Activated T-cell treated with anti-CD3 and anti-CD28 coated beads, Interleukin-2, amount 50 U/mL, for 24 hours (primary cell): ENCODE measurements at places on chromosomes 6 and 20.

DNA sequence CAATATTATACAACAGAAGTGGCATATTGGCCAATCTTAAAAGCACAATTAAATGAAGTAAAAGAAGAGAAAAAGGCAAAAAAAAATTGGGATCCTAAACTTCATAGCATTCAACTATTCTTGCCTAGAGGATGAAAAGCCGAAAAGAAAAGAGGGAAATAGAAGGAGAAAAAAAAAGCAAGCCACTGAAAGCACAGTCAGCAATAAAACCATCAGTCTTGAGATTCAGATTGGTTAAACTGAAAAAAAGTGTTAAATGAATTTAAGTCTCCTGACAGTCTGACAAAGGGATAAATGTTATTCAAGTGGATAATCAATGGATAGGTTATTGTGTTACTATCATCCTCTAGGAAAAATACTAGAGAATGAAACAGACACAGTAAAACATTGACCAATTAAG is 19.9 kb downstream of the MOXD1 start:
- DNase-seq = no peak
- no peak overlapping the region for H3K4me3 ChIP-seq
- H3K27me3 ChIP-seq = peaks cover 52% of the 10 kb centered on the region
- no peaks in the 10 kb centered on the region for H3K36me3 ChIP-seq

DNA sequence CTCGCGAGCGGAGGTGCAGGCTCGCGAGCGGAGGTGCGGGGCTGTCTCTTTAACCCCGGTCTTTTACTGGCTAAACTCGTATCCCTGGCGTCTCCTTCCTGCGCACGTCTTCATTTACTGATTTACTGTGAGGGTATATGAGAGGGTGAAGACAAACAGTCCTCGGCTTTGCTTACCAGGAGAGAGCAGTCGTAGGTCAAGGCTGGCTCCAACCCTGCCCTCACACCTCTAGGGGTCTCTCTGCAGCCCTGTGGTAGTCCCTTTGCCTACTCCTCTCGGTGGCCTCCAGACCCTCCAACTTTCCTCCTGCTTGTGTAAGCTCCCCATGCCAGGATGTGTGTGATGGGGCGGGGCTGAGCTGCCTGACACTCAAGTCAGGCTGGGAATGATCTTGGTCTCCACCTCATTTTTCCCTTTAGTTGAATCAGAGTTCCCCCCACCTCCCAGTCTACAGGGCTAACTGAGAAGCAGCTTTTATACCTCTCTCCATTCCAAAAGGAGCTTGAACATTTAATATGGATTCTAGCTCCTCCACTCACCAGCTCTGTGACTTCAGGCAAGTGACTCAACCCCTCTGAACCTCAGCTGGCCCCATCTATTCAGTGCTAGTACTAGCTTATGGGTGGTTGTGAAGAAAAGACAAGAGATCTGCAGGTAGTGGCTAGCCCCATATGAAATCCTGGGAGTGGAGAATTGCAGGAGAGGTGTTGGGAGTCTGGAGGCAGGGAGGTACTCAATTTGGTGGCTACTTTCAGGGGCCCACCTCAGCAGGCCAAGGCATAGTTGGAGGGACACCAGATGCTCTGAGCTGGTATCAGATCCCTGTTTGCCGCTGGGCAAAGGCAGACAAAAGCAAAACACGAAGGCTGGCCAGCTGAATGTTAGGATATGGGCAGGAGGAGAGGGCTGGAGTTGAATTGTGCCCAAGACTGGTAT is 902 bp downstream of the SLC29A1 start:
- no peak for DNase-seq
- H3K4me1 ChIP-seq = peaks cover 47% of the 10 kb centered on the region
- peaks cover 51% of the 10 kb centered on the region for H3K36me3 ChIP-seq
- peak overlapping the region; percentile 87 for H3K27ac ChIP-seq
- peak overlapping the region; percentile 90 for H3K4me3 ChIP-seq

GRCh38 chr6:147255948-147256674 is 51.9 kb downstream of the STXBP5 start:
- H3K4me1 ChIP-seq = peaks cover 12% of the 10 kb centered on the region
- no peak for DNase-seq
- no peak overlapping the region for H3K4me3 ChIP-seq
- H3K27me3 ChIP-seq = no peaks in the 10 kb centered on the region
- H3K36me3 ChIP-seq = peaks cover 32% of the 10 kb centered on the region
- H3K27ac ChIP-seq = no peak overlapping the region

DNA sequence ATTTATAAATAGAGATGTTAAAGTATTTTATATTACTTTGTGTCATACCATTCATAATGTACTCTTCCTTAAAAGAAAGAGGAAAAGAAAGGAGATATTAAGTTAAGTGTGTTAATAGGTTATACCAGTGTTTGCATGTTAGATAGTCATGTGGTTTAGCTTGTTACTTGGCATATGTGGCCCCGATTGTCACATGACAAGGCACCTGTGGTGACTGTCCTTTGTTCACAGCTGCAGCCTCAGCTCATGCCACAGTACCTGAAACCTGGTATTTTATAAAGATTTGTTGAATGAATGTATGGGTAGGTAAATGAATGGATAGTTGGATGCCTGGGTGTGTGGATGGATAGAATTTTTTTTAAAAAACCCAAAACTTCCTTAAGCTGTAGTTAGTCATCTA is 306.1 kb upstream of the FLRT3 start:
- no peaks in the 10 kb centered on the region for H3K36me3 ChIP-seq
- H3K4me3 ChIP-seq = no peak overlapping the region

- H3K36me3 ChIP-seq = no peaks in the 10 kb centered on the region
- H3K27ac ChIP-seq = no peak overlapping the region
- H3K27me3 ChIP-seq = no peaks in the 10 kb centered on the region
- DNase-seq = no peak
- H3K4me1 ChIP-seq = peaks cover 30% of the 10 kb centered on the region
Measured at GRCh38 chr20:24097506-24098245, 109.1 kb upstream of the GGTLC1 start.

DNA sequence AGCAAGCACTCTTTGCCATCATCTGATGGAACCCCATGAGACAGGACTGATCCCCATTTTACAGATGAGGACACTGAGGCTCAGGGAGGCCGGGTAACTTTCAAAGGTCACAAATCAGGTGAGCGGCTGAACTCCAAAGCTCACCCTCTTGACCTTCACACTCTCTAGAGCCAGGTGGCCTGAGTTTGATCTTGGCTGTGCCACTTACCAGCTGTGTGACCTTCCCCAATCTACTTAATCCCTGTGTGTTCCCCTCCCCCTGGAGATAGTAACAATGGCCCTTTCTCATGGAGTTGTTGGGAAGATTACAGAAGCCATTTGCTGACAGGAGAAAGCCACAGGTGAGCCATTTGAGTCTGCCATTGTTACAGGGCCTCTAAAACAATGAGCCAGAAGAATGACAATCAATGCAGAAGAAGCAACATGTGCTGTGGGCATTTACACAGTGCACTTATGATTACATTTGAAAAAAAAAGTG is 34.5 kb downstream of the BMP7 start:
- no peak overlapping the region for H3K27ac ChIP-seq
- H3K36me3 ChIP-seq = no peaks in the 10 kb centered on the region
- no peak for DNase-seq
- H3K4me1 ChIP-seq = no peaks in the 10 kb centered on the region
- H3K27me3 ChIP-seq = peaks cover 46% of the 10 kb centered on the region
- H3K4me3 ChIP-seq = no peak overlapping the region

- H3K4me1 ChIP-seq = no peaks in the 10 kb centered on the region
- H3K36me3 ChIP-seq = peaks cover 2% of the 10 kb centered on the region
- no peak overlapping the region for H3K27ac ChIP-seq
- no peak overlapping the region for H3K4me3 ChIP-seq
- DNase-seq = peak; percentile 39
- no peaks in the 10 kb centered on the region for H3K27me3 ChIP-seq
Measured at GRCh38 chr6:130885392-130886192, 58.4 kb downstream of the SMLR1 start.

- H3K4me1 ChIP-seq = no peaks in the 10 kb centered on the region
- DNase-seq = no peak
- H3K4me3 ChIP-seq = no peak overlapping the region
- H3K27me3 ChIP-seq = no peaks in the 10 kb centered on the region
Measured at GRCh38 chr6:83125425-83125824, 58.0 kb downstream of the DOP1A start.

DNA sequence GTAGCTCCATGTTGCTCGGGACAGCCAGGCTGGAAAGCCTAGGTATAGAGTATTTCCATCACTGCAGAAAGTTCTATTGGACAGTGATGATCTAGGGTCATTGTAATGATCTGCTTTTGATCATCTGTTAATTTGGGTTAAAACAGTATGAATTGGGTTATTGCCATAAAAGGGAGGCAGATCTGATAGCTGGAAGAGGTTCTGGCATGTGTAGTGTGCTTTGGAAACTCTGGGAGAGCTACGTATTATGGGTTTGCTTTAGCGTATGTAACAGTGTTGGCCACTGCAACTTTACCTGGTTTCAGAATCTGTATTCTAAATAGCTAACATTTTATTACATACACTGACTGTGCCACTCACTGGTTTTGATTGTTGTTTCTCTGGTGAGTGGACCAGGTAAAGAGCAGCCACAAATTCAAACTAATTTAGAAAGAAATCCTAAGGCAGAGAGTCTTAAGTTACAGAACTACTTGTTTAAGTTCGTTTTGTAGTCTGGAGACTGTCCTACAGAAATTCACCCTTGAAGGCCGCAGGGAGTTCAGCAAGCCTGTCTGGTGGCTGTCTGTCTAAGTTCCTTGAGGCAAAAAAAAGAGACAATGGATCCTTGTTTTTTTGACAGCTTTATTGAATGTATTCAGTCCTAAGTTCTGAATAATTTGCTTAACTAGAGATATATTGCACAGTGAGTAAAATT is 300.3 kb downstream of the PRL start:
- no peaks in the 10 kb centered on the region for H3K36me3 ChIP-seq
- no peak overlapping the region for H3K27ac ChIP-seq
- DNase-seq = no peak

DNA sequence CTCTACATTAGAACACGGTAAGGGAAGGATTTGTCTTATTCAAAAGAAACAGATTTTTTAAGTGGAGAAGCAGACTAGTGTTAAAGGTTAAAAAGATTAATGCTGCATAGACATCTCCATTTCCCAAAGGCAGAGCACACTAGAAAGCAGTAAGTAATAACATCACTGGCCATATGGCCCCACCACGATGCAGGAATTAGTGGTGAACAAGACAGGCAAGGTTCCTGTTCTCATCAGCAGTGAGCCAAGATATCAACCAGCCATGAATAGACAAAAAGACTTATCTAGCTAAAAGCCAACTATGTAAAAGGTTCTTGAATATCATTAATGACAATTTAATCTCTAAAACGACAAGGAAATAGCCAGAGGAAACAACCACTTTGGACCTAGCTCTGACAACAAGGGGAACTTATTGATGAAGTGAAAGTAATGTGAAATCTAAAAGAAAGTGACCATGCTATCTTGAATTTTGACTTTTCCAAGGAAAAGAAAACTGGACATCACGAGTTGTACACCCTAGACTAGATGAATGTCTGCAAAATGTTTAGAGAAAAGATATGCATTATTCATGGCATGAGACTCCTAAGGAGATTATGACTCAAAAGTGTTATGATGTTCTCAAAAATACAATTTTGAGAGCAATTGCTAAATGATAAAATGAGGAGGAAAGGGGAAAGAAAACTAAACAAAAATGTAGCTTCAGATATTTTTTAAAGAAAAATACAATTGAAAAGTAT is 157.9 kb upstream of the STXBP5 start:
- no peak overlapping the region for H3K4me3 ChIP-seq
- no peaks in the 10 kb centered on the region for H3K36me3 ChIP-seq
- H3K4me1 ChIP-seq = no peaks in the 10 kb centered on the region
- DNase-seq = no peak
- no peak overlapping the region for H3K27ac ChIP-seq

- no peak overlapping the region for H3K27ac ChIP-seq
- no peak for DNase-seq
- H3K4me1 ChIP-seq = peaks cover 1% of the 10 kb centered on the region
- no peaks in the 10 kb centered on the region for H3K36me3 ChIP-seq
- no peak overlapping the region for H3K4me3 ChIP-seq
Measured at GRCh38 chr6:144931172-144932035, 646.3 kb downstream of the UTRN start.

GRCh38 chr20:57415771-57416170 is 24.6 kb downstream of the RBM38 start:
- DNase-seq = no peak
- H3K27me3 ChIP-seq = no peaks in the 10 kb centered on the region
- H3K4me1 ChIP-seq = peaks cover 13% of the 10 kb centered on the region
- no peak overlapping the region for H3K4me3 ChIP-seq
- peaks cover 2% of the 10 kb centered on the region for H3K36me3 ChIP-seq
- peak overlapping the region; percentile 54 for H3K27ac ChIP-seq
